CD4-positive, alpha-beta T cell (primary cell): ENCODE measurements at places on chromosomes 1 and 21.

- DNase-seq = no peak
Measured at GRCh38 chr1:245859493-245860114, 647.5 kb downstream of the SMYD3 start.

GRCh38 chr1:14678011-14678638, 79.6 kb downstream of the KAZN start:
- no peak for DNase-seq

DNA sequence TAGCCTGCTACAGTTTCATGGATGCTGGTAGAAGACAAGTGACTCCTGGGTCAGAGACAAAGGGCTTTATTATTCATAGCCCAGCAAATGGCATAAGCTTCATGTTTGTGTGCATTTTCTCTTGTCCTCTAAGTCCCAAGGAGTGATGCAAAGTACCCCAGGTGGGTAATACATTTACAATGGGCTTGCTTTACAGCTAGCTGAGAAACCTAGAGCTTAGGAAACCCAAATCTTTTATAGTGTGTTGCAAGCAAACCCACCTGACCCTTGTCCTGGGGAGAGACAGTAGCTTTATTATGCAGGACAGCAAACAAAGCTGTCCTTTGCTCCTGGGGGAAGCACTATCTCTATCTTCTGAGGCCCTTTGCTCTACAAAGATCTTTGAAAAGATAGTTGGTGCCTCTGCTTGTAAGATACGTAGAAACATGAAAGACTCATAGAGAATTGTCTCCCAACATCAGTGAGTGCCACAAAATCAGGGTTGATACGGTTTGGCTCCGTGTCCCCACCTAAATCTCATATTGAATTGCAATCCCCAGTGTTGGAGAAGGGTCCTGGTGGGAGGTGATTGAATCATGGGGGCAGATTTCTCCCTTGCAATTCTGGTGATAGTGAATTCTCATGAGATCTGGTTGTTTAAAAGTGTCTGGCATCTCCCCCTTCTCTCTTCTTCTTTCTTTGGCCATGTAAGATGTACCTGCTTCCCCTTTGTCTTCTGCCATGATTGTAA, 315.8 kb upstream of the USP24 start:
- DNase-seq = no peak

GRCh38 chr1:208272713-208273112, 28.5 kb upstream of the PLXNA2 start:
- no peak for DNase-seq

- no peak for DNase-seq
Measured at GRCh38 chr1:161954466-161954865, 69.2 kb downstream of the OLFML2B start.

DNA sequence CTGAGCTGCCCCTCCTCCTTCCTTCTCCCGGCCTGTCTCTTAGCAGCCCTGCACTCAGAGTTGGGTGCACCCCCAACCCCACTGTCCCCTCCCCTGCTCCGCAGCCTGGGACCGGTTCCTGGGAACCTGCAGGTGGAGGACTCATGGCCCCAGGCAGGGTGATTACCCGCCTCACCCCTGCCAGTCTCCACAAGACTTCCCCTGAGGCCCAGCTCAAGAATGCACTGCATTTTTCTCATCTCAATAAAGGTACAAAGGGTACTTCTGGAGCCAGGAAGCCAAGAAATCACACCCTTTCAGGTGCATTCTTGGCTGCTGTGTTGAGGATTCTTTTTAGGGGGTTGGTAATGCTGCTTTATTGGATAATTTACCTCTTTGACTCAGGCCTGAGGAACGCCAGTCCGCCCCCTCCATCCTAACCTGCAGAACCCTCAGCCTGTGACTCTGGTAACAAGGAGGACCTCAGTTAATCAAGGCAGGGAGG, 126.3 kb upstream of the TMPRSS2 start:
- no peak for DNase-seq

GRCh38 chr1:79380078-79380477, 373.5 kb upstream of the ADGRL4 start:
- DNase-seq = no peak

GRCh38 chr1:35876988-35877387, 6.0 kb upstream of the AGO1 start:
- DNase-seq = no peak

DNA sequence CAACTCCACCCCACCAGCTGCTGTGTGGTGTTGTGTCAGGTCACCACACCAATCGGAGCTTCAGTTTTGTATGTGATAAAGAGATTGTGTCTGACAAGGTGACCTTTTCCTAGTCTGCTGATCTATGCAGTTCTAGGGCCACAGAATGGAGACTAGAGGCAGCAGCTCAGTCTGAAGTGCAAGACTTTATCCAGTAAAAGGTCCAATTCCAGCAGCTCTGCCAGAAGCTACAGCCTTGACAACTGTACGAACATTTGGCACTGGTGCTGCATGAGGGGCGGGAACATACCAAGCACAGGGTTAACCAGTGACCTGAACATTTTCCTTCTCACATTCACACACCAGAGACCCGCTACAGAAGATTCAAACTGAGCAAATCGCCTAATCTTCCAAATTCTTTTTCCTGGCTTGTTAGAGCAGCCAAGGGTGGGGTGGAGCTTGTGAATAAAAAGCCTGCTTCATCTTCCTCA, 9.3 kb downstream of the FMO1 start:
- DNase-seq = no peak

GRCh38 chr1:34918386-34918976, 11.0 kb downstream of the DLGAP3 start:
- no peak for DNase-seq

DNA sequence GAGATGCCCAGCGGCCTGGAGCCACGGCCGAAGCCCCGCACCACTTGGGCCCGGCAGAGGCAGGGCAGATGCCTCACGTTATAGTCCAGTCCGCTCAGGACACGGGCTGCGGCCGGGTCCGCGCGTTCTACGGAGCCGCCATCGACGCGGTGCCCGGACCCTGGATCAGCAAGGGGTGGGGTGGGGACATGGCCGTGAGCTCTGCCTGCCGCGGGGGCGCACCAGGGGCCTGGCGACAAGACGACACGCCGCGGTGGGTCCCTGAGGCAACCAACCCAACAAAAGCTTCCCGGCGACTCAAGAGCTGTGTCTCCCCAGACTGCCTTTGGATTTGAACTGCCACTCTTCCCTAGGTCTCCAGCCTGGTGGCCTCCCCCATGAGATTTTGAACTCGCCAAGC, 211.4 kb upstream of the GREM2 start:
- no peak for DNase-seq

- DNase-seq = no peak
Measured at GRCh38 chr1:75720820-75721219, 3.7 kb upstream of the ACADM start.

GRCh38 chr1:98706173-98706843, 44.8 kb downstream of the SNX7 start:
- DNase-seq = no peak

DNA sequence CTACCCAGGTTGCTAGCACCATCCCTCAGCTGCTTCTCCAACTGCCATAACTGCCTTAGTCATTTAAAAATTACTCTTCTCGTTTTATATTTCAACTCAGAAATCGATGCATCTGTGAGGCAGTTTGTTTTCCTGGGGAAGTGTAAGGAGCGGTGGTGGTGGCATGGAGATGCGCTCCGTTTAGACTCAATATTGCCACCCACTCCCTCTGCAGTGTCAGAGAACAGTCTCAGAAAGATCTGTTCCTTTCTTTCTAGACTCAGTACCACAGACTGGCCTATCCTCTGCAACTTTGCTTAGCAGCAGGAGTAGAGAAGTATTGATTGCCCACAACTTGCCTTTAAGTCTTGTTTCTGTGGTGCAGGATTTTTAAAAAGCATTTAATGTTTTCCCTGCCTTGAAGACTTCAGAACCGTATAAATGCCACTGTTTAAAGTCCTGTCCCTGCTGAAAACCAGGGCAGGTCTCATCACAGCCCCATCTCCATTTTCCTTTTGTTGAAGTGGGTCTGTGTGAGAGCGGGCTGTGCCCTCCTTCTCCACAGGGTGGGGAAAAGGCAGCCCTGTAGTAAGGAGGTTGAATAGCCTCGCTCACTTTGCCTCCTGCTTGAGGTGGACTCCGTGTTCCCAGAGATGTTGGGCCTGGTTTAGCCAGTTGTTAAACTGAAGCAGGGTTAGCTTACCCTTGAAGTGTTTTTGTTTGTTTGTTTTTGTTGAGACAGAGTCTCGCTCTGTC, 105.2 kb downstream of the NFIA start:
- no peak for DNase-seq

DNA sequence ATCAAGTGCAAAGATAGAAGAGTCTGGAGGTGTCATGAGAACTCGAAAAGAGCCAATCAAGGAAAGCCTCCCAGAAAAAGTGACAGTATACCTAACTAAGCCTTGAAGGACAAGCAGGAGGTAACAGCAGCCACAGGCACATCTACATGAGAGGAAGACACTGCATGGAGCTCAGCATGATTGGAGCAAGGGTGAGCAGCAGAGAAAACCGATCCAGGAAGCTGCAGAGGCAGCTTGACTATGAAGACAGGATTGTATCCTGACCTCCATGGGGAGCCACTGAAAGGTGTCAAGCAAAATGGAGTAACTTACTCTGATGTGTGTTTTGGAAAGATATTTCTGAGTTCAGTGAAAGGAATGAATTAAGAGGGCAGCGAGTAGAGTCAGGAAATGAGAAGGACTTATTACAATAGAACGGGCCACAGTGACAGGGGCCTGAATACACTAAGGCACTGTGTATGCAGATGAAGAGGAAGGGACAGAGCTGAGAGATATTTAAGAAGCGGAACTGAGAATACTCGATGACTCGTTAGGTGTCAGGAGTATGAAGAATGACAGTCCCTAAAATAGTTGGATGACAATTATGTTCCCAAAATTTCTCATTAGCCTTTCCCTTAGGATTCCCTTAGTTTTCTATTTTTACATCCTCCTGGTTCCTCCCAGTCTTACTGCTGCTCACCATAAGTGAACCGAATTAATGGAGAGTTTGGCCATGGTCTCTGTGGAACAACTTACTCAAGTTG, 139.3 kb upstream of the NFIA start:
- no peak for DNase-seq

DNA sequence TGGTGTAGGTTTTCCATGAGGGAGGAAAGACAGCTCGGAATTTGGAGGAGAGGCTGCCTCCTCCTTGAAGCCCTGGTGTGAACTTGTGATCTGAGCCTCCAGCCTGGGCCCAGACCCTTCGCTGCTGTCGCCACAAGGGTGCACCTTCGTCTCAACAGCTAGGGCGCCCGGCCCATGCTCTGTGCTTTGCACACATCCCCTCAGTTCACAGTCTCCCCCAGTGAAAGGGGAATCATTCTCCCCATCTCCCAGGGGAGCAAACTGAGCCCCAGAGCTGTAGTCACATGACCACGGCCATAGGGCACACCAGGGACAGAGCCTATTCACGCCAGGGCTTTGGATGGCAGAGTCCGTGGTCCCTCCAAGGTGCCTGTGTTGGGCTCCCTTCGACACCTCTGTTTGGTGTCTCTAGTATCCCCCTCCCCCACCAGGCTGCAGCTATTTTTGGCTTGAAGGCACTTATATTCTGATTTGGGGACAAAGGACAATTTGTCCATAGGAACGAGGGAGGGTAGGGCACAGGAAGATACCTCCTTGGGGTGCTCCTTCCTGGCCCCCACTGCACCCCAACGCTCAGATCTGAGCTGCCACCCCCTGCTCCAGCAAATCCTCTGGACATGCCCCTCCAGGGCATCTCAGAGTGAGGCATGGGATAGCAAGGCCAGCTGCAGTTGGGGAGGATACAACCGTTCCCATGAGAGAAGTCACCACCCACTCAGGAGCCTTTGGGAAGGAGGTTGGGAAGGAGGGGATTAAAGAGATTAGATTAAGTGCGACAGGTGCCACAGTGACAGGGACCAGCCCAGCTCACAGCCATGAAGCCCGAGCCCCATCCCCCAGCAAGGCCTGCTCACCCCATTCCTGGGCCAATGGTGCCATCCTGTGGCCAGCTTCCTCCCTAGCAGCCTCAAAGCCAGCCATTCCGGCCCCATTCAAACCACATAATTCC, 15.7 kb downstream of the MATN1 start:
- DNase-seq = peak; percentile 74

GRCh38 chr1:233406339-233406960, 78.9 kb downstream of the MAP3K21 start:
- no peak for DNase-seq

- DNase-seq = no peak
Measured at GRCh38 chr1:183164340-183164739, 21.7 kb upstream of the LAMC2 start.

DNA sequence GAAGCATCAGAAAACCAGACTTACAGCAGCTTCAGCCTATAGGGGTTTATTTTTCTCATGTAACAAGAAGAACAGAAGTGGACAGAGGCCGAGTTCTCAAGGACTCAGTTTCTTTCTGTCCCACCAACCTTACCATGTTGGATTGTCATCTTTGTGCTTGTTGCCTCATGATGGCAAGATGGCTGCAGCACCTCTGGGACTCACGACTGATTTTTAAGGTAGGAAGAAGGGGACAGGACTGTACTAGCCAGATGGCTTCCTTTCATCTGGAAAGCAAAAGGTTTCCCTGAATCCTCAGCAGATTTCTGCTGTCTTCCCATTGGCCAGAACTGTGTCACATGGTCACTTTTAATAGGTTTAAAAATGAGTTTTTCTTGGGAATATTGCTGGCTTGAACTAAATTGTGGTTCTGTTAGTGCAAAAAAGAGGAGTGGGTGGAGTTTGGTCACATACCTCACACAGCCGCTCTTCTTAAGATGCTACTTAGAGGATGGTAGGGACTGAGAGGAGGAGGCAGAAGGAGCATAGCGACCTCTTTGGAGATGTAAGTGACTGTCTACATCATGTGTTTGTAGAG, 48.1 kb upstream of the ENAH start:
- DNase-seq = no peak

GRCh38 chr1:232177438-232177837, 452.5 kb downstream of the SIPA1L2 start:
- DNase-seq = no peak

- DNase-seq = no peak
Measured at GRCh38 chr21:31348188-31348587, 4.1 kb upstream of the TIAM1 start.

- DNase-seq = no peak
Measured at GRCh38 chr1:22319608-22320007, 132.0 kb upstream of the ZBTB40 start.

DNA sequence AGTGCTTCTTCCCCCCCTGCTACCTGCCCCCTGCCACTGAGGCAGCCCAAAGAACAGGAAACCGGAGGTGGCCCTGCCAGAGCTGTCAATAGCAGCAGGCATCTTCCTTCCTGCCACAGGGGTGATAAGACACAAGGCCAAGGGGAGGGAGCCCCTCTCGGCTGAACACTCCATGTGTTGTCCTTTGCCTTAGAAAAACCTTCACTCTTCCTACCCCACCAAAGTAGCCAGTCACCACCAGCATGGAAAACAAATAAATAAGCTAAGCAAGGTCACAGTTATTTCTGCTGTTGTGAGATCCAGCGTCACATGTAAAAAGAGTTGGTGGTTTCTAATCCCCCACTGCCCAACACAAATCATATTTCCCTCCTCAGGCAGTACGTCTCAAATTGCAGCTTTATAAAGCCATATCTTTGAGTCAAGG, 104.8 kb upstream of the DPT start:
- no peak for DNase-seq

DNA sequence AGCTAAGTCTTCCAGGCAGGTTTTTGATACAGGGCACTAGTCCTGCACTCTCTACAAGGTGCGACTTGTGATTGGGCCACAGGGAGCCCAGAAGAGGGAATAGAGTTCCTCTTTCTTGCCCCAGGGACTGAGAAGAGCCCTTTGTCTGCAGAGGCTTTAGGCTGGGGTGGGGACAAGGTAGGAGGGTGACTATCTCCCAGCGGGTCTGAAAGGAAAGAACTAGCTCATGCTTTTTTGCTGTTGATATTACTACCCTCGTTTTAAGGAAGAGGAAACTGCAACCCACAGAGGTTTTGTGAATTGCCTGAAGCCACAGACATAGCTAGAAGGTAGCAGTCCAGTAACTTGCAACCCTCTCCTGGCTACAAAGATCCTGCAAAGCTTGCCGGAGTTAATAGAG, 615.2 kb downstream of the MATN1 start:
- no peak for DNase-seq

- DNase-seq = no peak
Measured at GRCh38 chr1:247574664-247575063, 13.5 kb upstream of the OR2G2 start.
